ENCODE measurements at places on chromosomes 12 and 14.
A peak's percentile ranks its signal among the peaks of the same experiment; 100 is the strongest.

- DNase-seq = peak; percentile 43
These were observed 1.2 kb downstream of the CLIP1 start for GRCh38 chr12:122421187-122421820.

DNA sequence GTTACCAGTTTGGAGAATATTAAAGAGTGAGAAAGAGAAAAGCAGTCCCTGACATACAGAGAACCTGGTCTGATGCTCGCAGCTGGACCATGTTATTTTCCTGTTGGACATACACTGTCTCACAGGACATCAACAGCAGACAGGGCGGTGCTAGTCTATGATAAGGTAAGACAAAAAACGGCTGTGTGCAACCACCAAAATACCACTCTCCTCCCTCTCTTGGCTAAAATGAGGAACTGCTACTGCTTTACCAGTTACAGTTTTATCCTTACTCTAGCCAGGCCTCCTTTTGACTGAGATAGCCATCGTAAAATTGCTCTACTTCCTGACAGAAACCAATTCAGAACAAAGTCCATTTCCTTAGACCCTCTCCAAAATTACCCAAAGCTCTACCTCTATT, 47.0 kb upstream of the ERGIC2 start:
- DNase-seq = no peak

DNA sequence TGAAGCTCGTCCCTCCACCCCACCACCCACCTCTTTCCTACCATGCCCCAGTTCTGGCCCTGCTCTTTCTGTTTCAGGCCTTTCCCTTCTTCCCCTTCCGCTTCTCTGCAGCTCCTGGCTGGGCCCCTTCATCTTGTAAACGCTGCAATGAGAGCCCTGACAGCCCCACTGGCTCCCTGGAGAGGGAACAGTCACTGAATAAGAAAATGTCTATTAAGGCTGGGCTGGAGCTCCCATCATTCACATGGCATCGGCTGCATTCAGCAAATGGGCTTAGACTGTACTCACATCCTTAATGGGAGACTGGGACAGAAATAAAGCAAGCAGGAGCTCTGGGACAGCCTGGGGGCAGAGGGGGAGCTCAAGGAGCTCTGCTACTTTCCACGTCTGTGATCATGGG, 45.2 kb upstream of the TUNAR start:
- no peak for DNase-seq

DNA sequence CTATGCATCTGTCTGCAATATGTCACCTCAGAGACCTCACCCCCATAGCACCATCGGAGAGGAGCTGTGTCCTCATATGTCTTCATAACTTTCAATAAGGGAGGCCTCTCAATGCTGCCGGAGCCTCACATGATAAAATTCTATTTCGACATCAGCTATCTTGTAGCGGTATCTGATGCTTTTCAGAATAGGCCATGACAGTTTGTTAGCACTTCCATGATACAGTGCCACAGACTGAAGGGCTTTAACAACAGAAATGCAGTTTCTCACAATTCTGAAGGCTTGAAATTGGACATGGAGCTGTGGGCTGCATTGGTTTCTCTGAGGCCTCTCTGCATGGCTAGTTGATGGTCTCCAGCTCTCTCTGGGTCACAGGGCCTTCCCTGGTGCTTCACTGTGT, 125.0 kb upstream of the PZP start:
- no peak for DNase-seq

- peak; percentile 23 for DNase-seq
These were observed 19.4 kb downstream of the BEGAIN start for GRCh38 chr14:100567877-100568163.

DNA sequence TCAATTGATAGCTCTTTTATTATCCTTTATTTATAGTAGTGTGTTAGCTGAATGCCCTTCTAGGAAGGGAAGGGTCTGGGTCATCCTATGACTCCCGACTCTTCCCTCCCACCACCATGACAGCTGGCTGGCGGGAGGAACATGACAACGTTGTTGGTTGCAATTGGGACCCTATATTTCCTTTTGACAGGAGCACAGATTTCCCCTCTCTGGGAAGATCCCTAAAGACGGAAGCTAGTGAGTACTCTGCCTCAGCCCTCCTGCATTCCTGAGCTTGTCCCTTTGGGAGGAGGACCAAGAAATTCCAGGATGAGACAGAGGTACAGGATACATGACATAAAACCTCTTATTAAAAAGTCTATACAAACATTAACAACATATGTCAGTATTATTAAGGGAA, 485.4 kb downstream of the NAV3 start:
- DNase-seq = no peak

DNA sequence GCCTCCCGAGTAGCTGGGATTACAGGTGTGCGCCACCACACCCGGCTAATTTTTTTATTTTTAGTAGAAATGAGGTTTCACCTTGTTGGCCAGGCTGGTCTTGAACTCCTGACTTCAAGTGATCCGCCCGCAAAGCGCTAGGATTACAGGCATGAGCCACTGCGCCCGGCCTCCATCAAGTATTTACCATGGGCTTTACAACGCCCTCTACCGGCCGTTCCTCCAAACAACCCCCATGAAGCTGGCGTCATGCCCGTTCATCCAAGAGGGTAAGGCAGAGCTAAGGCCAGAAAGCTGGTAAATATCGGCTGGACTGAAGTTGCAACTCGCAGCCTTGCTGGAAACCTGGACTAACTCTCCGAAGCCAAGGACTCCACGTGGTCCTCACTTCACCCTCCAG, 41.6 kb downstream of the RNF34 start:
- no peak for DNase-seq

GRCh38 chr14:34058510-34058909, 107.6 kb upstream of the EGLN3 start:
- no peak for DNase-seq

DNA sequence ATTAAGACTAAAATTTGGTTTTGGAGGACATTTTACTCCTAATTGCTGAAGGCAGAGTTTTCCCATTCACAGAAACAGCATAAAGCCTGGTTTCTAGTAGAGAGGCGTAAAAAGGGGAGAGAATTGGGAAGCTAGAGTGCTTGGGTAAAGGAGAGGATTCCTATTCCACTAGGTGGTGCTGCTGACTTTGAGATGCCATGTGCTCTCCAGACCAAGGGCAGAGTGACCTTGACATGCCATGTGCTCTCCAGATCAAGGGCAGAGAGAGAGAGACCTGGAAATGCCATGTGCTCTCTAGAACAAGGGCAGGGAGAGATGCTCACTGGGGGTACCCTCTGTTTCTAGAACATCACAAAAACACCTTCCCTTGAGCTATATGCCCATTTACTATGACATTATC, 176.2 kb upstream of the PDZRN4 start:
- DNase-seq = no peak

- DNase-seq = no peak
These were observed 480.2 kb upstream of the PRICKLE1 start for GRCh38 chr12:43069768-43070221.

DNA sequence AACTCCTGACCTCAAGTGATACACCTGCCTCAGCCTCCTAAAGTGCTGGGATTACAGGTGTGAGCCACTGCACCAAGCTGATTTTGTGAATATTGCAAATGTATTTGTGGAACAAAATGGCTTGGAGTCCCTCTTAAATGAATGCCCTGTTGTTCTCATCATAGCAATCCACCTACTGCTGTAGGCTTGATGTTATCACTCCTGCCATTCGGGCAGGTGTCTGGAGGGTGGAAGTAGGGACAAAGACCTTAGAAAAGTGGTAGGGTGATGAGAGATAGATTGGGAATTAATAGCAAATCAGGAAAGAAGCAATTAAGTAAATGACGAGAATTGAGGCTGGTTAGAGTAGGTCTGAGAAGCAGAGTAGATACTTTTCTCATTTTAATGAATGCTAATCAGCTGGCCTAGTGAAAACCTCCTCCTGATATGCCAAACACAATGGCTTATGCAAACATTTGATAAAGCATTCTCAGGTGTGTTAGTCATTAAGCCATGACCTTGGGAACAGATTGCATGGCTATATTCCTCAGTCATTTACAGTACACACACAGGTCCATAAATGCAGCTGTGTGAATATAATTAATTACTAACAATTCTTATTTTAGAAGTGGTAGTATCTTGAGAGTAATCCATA, 60.5 kb upstream of the USP44 start:
- DNase-seq = peak; percentile 17

- no peak for DNase-seq
These were observed 182.1 kb downstream of the PAWR start for GRCh38 chr12:79508622-79509021.

DNA sequence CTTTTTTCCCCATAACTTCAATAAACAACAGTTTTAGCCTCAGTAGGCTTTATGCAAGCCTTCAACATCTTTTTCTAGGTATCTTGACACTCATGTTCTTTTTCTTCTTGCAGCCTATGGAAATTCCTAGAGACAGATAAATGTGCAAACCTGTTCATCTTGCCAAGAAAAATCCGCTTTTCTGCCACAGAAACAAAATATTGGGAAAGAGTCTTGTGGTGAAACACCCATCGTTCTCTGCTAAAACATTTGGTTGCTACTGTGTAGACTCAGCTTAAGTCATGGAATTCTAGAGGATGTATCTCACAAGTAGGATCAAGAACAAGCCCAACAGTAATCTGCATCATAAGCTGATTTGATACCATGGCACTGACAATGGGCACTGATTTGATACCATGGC, 295.9 kb downstream of the ZFP36L1 start:
- no peak for DNase-seq

DNA sequence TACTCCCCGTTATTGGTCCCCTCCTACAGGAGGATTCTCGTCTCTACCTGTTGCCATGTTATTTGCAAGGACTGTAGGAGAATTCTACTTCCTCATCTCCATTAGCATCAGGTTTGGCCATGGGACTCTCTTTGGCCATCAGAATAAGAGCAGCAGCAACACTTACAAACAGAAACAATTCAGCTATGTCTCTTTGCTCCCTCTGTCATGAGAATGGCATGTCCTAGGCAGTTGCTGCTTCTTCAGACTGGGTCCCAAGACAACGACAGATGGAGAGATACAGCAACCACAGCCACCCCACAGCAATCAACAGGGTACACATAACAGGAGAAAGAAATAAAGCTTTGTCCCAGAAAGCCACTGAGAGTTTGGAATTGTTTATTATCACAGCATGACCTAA, 19.7 kb downstream of the SLC41A2 start:
- no peak for DNase-seq

- DNase-seq = no peak
These were observed 15.3 kb downstream of the DYNC1H1 start for GRCh38 chr14:101979666-101980065.

GRCh38 chr14:52885230-52885629, 65.6 kb downstream of the FERMT2 start:
- DNase-seq = no peak

DNA sequence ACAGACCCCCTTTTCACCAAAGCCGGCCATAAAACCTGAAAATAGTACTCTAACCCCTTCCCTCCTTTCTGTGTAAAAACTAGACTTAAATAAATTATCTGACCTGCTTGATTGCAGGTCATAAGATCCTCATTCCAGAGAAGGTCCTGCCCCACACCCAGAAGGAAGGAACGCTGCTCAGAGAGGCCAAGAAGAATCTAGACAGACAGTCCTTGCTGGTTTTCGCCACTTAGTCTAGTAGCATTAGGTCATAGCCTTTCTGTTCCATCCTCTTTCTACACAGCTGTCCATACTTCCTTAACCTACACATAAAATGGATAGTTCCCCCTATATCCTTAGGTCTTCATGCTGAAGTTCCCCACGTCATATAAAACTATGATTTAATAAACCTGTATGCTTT, 83.7 kb upstream of the IGF1 start:
- DNase-seq = no peak

DNA sequence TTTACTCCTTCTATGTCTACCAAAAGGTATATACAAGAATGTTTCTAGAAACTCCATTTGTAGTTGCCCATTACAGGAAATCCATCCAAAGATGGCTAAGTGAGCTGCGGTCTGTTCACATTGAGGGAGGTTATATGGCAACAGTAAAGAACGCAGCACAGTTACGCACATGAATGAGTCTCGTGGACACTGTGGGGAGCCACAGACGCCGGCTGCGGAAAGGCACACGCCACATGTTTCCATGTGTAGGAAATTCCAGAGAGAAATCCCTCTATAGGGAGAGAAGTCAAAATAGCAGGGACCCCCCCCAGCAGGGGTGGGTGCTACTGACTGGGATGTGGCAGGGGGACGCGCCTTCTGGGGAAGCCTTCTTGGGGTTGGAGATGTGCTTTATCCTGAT, 139.0 kb upstream of the NCOR2 start:
- no peak for DNase-seq

DNA sequence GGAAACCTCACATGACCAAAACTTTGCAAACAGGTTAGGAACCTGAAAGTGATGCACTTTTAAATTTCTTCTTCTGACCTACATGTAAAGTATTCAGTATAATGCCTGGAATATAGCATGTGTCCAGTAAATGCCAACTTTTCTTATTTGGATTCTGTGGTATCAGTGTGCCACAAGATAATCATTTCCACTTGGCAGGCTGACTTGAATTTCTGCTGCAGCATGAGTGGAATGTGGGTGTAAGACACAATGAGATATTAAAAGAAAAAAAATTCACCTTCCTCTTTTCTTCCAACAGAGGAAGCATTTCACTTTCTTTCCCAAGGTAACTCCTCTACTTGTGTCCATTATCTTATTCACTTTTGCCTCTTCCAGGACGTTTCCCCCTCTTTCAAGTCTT, 141.9 kb upstream of the PRKD1 start:
- DNase-seq = no peak

- no peak for DNase-seq
These were observed 24.5 kb downstream of the SLC16A7 start for GRCh38 chr12:59620326-59620725.

DNA sequence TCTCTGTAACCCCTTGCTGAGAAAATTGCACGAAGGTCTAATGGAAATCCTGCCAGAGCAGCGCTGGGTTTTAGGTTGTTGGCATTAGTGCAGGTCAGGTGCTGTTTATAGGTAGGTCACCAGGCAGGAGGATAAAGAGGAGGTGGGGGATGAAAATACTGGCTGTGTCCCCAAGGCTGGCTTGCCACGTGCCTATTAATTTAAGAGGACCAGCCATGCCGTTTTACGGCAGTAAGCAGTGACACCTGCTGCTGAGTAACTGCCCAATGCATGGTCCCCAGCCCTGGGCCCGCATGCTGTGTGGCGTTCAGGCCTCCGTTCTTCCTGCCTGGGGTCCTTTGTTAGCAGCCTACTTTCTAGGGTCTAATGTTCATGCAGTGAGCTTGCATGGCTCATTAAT, 67.2 kb downstream of the WDR20 start:
- DNase-seq = no peak

GRCh38 chr12:52200781-52201450, 9.1 kb upstream of the KRT80 start:
- no peak for DNase-seq

GRCh38 chr12:105961821-105962671, 176.7 kb downstream of the NUAK1 start:
- DNase-seq = no peak

DNA sequence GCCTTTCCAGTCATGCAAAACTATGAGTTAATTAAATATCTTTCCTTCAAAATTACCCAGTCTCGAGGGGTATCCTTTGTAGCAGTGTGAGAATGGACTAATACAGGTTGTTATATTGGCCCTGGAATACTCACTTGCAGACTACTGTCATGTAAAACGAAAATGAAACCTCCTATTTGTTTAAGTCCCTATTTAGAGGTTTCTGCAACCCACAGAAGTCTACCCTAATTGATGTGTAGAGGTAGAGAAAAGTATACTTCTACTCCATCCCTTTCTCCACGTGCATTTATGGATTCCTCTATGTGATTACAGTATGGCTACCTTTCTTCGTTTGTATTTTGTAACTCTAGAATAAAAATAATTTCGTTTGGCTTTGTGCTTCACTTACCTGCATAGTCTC, 371.1 kb downstream of the FSCB start:
- DNase-seq = no peak

- no peak for DNase-seq
These were observed 131.7 kb upstream of the CPNE8 start for GRCh38 chr12:39037115-39037514.

- no peak for DNase-seq
These were observed 158.8 kb upstream of the NPAS3 start for GRCh38 chr14:32779840-32780239.
